ENCODE measurements at places on chromosomes 16 and 17.

- DNase-seq: no peak
Observed at GRCh38 chr17:43665084-43665936, 3.6 kb upstream of the MEOX1 start.

DNA sequence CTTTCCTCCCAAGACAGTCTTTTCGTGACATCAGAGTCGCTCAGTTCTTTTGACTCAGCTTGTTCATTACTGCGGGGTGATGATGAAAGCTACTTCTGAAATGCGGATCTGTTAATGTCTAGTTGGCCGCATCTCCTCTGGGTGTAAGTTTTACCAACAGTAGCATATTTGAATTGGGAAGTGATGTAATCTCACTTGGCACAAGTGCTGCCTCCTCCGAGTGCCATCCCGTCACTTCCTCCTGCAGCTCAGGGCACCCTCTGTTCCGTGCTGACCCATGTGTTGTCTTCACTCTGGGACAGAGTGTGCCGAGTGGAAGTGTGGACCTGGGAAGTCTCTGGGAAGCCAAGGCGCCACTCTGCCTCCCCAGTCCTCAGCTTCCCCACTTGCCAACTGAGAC, 8.9 kb downstream of the ADAD2 start:
- DNase-seq: no peak

DNA sequence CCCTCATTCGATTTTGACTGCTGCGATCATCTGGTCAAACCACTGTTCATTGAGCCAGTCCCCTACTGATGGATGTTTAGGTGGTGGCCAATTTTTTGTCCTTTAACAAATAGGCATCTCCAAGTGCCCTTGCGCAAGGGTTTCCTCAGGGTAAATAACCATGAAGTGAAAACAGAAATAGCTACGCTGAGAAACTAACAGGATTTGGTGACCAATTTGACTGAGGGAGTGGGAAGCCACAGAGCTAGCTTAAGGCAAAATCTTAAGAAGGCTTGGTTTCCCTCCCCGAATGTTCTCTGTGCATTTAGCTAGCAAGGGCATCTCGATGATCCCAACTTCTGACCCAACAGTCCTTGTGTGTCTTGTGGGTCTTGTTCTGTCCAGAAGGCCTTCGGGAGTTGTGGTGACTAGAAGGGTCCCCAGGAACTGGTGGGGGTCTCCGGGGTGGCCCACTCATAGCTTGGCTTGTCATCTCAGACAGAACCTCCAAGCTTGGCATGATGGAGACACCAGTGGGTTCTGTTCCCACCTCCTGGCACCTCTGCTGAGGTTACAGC, 117.2 kb downstream of the SOCS1 start:
- DNase-seq: no peak

- no peak for DNase-seq
Observed at GRCh38 chr17:28712705-28713415, 1.2 kb upstream of the PROCA1 start.

GRCh38 chr16:13077816-13078215, 176.4 kb downstream of the SHISA9 start:
- DNase-seq: no peak

GRCh38 chr16:22326771-22327445, 29.7 kb downstream of the POLR3E start:
- DNase-seq: no peak

DNA sequence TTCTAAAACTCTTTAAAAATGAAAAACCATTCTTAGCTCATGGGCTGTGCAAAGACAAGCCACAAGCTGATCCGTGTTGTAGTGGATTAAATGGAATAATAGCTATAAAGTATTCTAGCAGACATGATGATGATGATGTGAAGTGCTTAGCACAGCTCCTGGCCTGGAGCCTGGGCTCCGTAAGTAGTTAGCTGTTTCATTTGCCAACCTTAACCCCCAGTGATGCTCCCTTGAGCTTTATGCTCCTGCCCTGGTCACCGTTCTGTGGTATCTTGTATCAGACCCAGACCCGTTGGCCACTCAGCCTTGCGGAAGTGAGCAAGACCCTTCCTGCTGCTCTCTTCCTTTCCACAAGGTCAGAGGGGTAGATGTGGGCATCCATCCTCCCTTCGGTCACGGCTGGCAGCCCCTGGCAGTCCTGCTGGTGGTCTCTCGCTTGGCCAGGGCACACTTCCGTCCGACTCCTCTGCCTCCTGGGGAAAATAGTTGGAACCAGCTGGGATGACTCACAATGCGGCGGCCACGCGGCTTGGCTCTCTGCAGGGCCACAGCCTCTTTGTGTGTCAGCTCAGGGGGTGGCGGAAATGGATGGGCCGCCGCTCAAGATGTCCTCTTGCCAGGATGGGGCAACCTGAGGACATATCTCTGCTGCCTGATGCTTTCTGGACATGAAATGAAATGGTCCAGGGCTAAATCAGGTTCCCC, 79.1 kb downstream of the GPR139 start:
- DNase-seq: no peak

DNA sequence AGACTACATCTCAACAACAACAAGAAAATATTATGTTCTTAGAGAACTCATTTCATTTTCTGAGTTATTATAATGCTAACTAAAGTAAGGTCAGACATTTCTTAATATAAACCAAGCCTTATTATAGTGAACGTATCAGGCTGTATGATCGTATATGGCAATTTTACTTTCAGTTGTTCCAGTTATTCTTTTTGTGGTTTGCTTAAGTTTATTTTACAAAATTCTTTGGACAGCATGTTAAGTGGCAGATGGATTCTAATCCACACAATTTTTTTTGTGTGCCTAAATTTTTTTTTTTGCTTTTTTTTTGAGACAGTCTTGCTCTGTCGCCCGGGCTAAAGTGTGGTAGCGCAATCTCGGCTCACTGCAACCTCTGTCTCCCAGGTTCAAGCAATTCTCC, 59.0 kb downstream of the VMP1 start:
- DNase-seq: no peak

GRCh38 chr17:33493566-33493965, 200.5 kb upstream of the ASIC2 start:
- no peak for DNase-seq

- no peak for DNase-seq
Observed at GRCh38 chr16:66365651-66366050, 840 bp upstream of the CDH5 start.

GRCh38 chr17:11637796-11638195, 39.5 kb downstream of the DNAH9 start:
- DNase-seq: no peak

- peak; percentile 73 for DNase-seq
Observed at GRCh38 chr17:77772461-77772897, 186.0 kb upstream of the TNRC6C start.

DNA sequence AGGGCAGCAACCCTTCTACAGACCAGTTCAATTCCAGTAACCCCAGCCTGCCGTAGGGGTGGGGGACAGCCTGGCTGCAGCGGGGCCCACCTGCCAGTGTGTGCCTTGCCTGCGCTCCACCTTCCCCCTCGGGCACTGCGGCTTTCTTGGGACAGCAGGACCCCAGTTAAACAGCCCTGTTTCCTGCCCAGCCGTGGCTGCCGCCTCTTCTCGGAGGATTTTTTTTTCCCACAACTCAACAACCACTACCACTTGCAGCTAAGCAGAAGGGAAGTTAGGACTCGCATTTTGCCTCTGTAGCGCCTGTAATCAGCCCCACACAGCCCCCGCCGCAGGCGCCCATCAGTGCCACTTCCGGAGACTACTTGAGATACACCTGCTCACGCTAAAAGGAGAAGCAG, 76.1 kb downstream of the RAI1 start:
- peak; percentile 91 for DNase-seq

DNA sequence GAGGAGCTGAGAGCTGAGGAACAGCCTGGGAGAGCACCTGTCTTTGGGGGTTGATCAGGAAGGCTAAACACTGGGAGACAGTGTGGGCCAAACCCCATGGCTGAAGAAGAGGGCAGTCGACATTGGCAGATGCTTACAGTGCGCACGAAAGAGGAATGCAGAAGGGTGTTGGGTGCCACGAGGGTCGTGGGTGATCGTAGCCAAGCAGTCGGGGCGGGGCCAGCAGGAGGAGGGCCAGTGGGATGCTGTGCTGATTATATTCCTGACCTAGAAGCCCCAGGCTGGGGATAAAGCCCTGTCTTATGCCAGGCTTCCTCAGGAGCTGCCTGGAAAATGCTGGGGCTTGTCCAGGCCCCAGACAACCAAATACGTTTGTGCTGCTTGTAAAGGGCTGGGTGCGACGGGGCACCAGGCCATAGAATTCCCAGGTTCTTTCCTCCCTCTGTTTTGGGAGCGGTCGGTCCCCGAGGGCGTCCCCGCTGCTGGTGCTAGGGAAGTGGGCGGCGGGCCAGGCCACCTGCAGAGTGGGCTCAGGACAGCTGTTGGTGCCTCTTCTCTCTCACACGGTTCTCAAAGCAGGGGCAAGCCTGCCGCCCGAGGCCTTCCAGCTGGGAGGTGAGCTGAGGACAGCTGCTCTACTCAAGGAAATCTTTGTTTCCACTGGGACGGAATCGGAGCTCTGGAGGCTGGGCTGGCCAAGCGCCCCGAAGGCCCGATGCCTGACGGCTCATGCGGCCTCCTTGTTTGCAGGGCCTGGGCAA, 10.0 kb downstream of the C1QTNF1 start:
- no peak for DNase-seq

- no peak for DNase-seq
Observed at GRCh38 chr17:81579821-81580321, 27.7 kb upstream of the FAAP100 start.

DNA sequence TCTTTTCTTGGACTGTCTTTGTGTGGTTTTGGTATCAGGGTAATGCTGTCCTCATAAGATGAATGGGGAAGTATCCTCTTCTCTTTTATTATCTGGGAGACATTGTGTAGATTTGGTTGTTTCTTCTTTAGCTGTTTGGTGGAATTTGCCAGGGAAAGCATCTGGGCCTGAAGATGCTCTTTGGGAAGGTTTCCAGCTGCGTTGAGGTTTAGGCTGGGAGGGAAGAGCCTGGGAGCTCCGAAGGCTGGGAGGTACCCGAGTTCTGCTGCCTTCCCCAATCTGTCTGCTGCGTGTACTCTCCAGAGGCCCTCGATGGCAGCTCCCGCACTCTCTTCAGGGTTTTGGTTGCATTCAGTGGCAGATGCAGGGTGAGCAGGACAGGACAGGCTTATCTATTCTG, 25.6 kb upstream of the CRISPLD2 start:
- DNase-seq: no peak

DNA sequence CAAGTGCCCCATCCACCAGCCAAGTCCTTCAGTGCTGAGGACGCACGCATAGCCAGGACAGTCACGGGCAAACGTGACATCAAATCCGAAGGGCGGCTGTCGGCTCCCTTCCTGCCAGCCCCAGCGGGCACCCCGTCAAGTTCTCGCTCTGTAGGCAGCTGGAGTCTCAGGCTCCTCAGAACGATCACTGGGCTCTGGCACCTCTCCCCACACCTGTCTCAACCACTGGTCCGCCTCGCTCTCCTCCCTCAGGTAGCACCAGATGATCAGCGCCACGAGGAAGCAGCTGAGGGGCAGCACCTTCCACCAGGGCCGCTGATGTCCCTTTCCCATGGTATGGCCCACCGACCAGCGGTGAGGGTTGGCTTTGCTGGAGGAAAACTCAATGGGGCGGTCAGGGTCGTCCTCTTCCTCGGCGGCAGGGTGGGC, 422 bp downstream of the UQCC4 start:
- DNase-seq: no peak

GRCh38 chr16:84391151-84392030, 23.1 kb downstream of the ATP2C2 start:
- DNase-seq: no peak

DNA sequence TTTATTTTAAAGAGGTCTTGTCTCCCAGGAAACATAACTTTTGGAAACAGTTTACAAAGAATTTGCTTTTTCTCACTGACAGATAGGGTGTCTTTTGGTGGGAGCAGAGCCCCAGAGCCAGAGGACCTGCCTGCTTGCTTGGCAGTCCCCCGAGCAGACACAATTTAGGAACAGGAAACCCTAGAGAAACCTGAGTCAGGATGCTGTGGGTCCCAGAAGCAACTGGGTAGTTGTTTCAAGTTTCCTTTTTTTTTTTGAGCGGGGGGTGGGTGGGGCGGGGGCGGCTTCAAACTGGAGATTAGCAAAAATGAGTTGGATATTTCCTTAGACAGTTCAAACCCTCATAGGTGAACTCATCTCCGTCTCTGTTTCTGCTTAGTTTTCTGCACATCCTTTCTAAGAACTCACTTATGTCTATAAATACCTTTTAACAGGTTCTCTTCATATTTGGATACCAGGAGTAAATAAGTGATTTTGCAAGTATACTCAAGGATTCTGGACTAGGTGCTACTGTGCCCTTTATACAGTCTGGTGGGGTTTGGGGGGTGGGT, 135.1 kb downstream of the PRKCA start:
- DNase-seq: no peak

DNA sequence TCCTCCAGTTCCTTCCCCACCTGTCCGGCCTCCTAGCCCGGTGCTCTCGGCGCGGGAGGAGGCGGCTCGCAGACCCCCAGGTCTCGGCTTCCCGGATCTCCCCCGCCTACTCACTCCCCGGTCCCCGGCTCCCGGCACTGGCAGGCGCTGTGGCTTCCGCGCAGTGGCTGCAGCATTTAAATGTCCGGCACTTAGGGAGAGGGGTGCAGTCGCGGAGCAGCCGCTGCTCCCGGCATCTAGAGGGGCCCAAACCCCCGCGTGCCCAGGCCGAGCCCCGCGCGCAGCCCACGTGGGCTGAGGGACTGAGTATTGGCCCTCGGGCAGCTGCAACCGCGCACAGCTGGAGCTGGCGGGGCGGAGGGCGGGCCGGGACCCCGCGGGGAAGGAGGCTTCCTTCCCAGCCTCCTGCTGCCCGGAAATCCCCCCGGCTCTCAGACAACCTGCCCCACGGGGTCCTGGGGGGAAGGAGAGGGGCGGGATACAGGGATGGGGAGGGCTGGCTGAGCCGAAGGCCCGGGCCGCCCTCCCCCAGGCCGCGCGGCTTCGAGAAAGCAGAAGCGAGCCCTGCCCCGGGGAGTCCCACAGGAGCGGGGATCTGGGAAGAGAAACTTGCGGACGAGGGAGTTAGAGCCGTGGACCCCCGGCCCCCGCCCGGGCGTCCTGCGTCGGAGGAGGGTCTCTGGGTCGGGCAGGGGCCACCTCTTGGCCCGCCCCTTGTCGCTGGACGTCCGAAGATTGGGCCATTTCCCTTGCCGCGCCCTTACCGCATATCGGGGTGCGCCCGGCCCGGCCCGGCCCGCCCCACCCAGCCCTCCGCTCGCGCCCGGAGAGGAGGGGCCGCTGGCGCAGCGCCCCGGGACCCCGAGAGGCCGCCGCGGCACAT, at the start of gene MMP25:
Gene MMP25, plus strand, starts transcription at position 804 of the 883 bp plus-strand sequence. CDS start 357 bp downstream, outside the sequence.
- DNase-seq: no peak
